ENCODE measurements at places on chromosomes 2 and 18.

DNA sequence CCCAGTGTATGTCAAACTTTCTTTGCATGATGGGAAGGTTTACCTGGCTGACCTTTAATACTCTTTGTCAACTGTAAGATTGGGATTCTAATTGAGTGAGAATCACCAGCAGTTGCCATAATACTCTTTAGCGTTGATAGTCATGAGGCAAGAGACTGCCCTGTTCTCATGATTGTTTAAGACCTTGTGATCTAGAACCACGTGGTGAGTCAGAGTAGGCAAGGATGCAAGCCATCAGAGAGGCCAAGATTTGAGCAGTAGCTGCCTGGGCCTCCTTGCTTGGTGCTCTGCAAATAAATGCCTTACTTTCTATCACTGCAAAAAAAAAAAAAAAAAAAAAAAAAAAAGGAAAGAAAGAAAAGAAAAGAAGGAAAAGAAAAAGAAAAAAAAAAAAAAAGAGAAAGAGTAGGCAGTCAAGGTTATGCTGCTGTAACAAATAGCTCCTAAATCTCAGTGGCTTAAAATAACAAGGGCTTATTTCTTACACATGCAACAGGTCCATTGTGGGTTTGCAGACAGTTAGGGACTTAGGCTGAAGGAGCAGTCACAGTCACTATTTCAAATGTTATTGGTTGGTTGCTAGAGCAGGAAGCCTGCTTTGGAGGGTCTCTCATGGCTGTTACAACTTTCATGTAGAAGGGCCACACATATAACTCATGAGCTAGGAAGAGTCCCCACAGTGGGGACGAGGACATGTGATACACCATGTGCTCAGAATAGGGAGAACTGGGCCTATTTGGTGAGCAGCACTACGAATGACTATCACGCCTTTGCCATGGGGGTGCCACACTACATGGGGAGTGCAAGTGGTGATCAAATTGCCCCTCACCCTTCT is 21.7 kb downstream of the IL1R2 start:
- no peak for DNase-seq

GRCh38 chr2:235773188-235773928 is 279.5 kb downstream of the AGAP1 start:
- DNase-seq: no peak

- no peak for DNase-seq
Measured at GRCh38 chr2:200454927-200455801, 54.7 kb downstream of the KCTD18 start.

DNA sequence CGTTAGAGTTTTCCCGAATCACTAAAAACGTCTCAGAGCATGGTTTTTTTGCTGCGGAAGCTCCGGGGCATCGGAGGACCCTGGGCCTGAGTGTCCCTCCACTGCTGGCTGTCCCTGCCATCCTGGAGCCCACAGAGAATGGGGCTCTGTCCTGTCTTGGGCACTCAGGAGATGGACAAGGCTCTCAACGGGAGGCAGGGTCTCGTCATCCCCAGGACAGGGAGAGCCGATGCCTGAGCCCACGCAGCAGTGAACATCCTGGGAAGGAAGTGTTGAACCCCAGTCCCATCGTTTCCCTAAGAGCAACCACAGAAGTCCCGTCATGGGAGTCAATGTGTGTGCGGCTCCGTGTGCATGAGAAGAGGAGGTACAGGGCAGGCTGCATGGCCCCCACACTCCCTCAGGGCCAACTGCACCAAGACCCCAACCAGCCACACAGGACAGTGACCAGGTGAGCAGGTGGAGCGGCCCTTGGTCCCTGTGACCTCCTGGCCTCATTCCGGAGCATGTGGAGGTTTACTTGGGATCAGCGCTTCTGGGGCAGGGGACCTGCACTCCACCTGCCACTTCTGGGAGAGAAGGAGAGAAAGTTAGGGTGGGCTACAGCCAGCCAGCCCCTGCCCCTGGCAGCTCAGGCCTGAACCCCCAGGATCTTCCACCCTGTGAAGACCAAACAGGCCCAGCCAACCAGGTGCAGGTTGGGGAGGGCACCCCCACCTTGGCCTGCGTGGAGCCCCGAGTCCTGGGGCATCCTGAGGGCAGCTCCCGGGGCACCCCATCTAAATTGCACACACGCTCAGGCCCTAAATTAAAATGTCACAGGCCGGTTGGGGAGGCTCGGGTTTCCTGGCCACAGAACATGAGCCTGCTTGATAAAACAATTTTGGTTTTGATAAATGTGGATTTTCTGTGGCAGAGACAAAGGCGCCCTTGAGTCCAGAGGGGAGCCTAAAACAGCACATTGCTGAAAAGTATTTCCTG is 3.1 kb upstream of the SNED1 start:
- no peak for DNase-seq

GRCh38 chr2:201235860-201236811 is 24.2 kb upstream of the CASP8 start:
- DNase-seq: no peak

DNA sequence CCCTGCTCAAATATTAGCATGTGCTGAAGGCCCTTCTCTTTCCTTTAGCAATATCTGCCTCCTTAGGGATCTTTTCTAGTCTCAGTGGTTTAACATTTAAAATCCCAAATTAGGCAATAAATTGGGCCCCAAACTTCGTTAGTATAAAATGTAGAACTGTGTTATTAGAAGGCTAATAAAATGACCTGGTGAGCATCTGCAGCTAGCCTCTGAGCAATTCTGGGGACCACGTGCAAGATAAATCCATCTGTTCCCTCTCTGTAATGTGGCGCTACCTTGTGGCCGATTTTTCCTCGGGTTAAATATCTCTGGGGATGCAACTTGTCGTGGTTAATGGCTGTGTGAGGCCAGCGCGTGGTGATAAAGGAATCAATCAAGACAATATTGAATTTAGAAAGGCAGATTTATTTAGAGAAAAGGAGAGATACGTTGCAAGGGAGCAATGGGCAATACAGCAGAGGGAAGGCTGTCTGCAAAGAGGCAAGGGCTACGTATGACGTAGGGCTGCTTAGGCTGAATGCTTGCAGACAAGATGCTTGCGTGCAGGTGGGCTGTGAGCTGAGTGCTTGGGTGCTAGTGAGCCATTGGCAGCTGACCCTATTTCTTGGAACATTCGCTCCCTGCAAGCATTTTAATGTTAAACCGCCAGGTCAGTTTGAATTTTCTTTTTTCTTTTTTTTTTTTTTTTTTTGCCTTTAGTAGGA is 18.5 kb upstream of the IL36G start:
- no peak for DNase-seq

GRCh38 chr2:112725545-112726457 is 5.0 kb downstream of the NT5DC4 start:
- DNase-seq: no peak

GRCh38 chr2:30512243-30512886 is 65.3 kb downstream of the LCLAT1 start:
- no peak for DNase-seq

DNA sequence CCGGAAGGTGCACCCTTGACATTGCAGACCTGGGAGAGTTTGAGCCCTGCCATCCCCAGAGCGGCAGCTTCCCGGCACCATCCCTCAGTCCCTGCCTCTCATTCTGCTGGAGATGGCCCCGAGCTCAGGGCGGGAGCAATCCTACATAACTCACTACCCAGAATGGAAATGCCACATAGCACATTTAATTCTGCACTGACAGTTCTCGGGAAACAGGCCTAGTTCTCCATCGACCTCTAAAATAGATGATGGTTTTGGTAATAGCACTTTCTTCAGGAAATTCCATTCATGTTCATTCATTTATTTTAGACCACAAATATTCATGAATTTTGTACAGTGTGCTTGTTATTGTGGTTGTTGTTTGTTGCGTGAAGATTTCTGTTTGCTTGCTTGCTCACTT is 92.9 kb upstream of the SLC14A2 start:
- DNase-seq: no peak

GRCh38 chr2:234981197-234982095 is 29.6 kb downstream of the SH3BP4 start:
- no peak for DNase-seq

DNA sequence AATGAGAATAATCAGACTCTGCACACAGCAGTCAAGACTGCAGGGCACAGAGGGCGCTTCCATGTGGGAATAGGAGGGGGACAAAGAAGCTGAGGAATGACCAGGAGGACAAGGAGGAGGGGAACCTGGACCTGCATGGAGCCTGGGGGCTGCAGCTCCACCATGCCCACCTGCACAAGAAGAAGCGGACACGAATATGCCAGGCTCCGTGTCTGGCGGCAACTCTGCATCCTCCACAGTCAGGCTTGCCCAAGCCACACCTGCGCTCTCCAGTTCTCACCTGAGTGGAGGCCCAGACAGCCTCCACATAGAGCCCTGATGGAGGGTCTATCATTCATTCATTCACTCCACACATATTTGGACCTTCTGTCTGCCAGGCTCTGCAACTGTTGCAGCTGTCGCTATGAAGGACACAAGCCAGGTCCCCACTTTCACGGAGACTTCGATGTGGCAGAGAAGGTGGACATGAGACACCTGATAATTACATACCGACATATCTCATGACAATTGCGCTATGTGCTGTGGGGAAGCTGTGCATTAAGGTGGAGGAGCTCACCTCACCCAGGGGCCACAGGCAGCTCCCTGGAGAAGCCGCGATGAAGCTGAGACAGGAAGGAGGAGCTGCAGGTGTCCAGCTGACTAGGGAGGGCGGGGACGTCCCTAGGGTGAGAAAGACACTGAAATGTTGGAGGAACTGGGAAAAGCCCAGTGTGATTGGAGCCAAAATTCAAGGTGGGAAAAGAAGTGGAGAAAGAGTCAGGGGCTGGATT is 159.2 kb downstream of the INHBB start:
- no peak for DNase-seq

DNA sequence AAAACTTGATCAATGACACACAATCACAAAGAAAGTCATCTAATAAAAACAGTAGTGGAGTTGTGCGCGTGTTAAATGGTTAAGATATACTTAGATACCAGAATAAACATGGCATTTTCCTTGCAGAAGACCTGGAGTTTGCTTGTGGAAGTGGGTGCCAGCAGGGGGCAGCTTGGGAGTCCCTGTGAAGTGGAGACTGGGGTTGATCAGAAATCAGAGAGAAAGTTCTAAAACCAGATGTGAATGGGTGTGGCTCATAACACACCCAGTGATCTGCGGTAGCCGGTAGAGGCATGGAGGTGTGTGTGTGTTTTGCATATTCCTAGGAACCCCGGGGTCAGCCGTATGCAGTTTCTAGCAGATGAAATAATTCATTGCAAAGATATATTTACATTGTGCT is 300.1 kb upstream of the TRIB2 start:
- no peak for DNase-seq

GRCh38 chr2:118913131-118913802 is 28.7 kb upstream of the MARCO start:
- DNase-seq: no peak
